Stimulated activated CD8-positive, alpha-beta memory T cell treated with anti-CD3 and anti-CD28 coated beads, Interleukin-4, amount 100 ng/mL, for 48 hours (primary cell): ENCODE measurements at places on chromosomes 7 and 10.
A peak's percentile ranks its signal among the peaks of the same experiment; 100 is the strongest.

DNA sequence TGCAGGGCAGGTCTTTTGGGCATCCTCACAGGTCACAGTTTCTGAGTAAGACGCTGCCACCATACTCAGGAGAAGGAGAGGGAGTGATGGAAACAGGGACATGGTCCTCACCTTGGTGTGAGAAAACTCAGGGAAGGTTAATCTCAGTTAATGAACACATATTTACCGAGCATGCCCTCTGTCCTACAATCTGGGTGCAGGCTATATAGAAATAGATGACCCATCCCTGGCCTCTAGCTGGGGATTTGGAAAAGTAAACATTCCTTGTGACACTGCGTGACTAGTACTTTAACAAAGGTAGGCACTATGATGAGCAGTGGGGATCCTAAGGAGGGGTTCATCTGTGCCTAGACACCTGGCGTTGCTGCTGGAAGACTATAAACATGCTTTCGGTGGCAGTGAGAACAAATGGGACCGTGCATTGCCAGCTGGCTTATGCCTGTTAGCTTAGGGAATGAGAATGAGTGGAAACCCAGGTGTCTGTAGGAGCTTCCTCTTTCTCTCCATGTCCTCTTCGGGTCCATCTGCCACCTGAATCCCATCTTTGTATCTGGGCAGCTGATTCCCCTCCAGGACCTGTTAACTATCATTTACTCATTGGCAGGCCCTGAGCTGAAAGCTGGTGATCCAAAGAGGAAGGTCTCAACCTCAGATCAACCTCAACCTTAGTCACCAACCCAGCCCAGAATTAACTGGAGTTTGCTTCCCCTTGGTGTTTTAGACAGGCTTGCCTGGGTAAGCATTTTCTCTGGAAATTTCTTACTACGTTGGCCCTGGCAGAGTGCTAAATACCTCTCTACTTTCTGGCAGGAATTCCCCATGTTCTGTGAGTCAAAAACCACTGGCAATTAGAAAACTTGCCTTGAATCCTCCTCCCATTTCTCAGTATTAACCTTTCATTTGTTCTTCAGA is 794 bp downstream of the MBL2 start:
- no peak for DNase-seq

- DNase-seq: no peak
Observed at GRCh38 chr10:17891435-17891834, 60.3 kb upstream of the SLC39A12 start.

- DNase-seq: no peak
Observed at GRCh38 chr7:84848219-84848973, 338.5 kb downstream of the SEMA3D start.

- DNase-seq: peak; percentile 95
Observed at GRCh38 chr10:45672181-45673073, at the start of gene ZFAND4. Gene ZFAND4 (minus strand): TSS chr10:45672772. CDS start chr10:45663725, 9,047 bp downstream.

DNA sequence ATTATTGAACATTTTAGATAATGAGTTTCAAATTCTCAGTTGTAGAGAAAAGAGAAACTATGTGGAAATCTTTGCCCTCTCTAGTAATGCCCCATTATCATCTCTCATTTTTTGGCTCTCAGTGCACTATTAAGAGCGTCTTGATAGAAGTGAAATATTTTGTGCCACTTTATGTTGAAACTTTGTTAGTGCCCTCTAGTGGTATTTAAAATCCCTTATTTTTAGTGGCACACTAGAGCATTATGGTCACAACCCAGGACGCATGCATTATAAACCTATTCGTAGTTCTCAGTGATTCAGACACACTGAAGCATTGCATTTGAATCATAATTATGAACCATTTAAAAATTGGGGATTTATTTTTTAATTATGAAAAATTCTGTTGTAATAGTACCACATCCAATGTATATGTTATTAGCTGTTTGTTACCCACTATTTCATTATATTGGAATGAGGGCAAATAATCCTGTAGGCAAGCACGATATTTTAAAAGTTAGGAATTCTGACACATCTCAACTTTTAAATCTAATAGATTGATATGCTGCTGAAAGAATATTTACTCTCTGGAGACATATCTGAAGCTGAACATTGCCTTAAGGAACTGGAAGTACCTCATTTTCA is 21.9 kb downstream of the PDCD4 start:
- DNase-seq: no peak

- DNase-seq: no peak
Observed at GRCh38 chr10:123682477-123682876, 16.3 kb downstream of the GPR26 start.

DNA sequence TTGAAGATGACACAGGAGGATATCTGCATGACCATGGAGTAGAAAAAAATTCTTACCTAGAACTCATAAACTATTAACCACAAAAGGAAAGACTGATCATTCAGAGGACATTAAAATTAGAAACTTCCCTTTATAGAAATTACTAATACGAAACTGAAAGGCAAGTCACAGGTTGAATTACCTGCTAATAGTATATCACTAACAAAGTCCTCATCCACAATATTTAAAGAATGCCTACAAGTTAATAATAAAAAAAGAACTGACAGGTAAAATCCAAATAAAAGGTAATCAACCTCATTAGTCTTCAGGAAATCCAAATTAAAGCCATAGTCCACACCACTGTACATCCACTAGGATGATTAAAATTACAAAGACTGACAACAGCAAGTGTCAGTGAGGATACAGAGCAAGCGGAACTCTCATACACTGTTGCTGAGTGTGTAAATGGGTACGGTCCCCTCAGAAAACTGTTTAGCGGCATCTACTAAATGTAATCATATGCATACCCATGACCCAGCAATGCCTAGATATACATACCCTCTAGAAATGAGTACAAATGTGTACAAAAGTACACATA is 71.2 kb downstream of the ARHGAP21 start:
- DNase-seq: no peak

GRCh38 chr7:102201576-102201975 is 85.1 kb upstream of the SH2B2 start:
- no peak for DNase-seq

GRCh38 chr10:31522820-31523219 is 203.8 kb downstream of the ZEB1 start:
- no peak for DNase-seq

GRCh38 chr7:22173685-22174573 is 183.0 kb downstream of the RAPGEF5 start:
- peak; percentile 34 for DNase-seq

DNA sequence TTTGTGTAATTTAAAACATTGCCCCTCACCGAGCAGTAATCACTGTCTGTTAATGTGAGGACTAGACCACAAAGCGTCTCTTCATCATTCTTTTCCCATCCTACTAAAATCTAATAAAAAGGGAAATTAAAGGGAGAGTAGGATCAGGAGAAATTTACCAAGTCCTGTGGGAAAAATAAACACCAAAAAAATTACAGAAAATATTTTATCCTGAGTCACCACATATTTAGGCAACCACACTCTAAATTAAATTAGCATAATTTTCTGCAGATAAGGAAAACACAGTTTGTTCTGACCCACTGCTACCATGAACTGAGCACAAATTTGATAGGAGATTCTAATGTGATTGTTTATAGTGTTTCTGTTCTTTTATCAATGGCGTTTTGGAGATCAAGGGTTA is 49.3 kb downstream of the CCDC6 start:
- DNase-seq: no peak

GRCh38 chr7:144747936-144748335 is 87.9 kb downstream of the TPK1 start:
- no peak for DNase-seq

DNA sequence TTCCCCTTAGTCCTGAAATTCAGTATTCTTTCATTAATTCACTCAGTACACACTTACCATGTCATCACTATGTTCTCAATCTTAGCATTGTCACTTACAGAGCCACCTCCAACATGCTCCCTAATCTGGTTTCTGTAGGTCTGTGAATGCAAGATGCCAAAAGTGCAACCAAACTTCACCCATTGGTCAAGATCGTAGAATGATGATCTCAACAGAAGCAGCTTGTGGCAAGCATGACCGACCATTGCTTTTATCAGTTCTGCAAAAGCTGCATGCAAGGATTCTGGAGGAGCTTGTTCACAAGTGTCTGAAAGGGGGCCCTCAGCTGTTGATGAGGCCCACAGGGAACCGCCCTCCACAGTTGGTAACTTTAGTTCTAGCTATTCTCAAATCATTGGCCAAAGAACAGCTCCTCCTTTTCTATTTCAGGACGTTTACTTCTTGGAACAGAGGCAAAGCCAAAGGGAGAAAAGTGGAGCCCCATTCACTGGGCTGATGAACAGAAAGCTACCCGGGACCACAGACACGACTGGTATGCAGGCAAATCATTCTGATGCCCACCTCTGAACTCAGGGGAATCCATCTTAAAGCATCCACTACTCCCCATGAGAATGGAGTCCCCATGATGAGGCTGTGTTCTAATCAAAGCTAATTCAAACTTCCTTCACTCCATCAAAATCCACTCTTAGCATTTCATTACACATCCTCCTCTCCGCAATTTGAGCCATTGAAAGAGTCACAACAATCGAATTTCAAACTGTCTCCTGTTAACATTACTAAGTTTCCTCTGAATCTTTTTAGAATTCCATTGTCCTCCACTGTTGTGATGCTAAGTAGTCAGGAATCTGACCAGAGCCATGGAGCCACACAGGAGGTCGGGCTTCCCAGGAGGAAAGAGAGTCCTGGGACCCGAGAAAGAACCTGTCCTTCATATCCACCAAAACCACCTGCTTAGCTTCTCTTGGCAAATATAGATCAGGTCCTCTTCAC is 13.9 kb downstream of the GRB10 start:
- DNase-seq: no peak

DNA sequence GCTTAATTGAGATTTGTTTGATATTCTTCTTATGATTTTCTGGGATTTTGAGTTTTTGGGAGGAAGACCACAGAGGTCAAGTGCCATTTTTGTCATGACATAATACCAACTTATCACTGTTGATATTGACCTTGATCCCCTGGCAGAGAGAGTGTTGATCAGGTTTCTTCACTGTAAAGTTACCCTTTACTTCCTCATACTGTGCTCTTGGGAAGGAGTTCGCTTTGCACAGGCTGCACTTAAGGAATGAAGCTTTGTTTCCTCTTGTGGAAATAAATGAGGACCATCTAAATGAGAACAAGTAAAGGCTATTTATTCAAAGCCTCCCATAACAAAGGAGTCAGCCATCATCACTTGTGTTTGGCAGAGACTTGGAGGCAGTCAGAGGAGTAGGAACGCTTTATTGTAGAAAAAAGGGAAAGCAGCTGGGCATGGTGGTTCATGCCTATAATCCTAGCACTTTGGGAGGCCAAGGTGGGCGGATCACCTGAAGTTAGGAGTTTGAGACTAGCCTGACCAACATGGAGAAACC is 16.1 kb downstream of the ST7 start:
- DNase-seq: no peak

GRCh38 chr10:124078714-124079113 is 14.7 kb downstream of the CHST15 start:
- no peak for DNase-seq

GRCh38 chr10:110568055-110568735 is 700 bp downstream of the SMC3 start:
- DNase-seq: peak; percentile 72

DNA sequence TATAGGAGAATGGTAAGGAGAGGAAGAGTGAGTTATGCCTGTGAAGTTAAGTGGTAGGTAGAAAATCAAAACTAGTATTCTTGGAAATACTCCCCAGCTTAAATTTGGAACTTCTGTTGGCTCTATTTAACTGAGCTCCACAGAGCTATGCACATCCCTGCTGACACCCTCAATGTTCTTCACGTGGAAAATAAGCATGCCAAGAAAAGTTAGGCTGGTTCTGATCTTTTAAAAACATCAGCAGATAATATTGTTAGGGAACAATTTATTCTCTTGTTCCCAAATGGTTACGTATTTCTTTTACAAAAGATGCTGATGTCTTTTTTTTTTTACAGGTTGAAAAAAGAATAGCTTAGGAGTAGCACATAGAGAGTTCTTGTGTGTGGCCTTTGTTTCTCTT is 111.3 kb downstream of the MKLN1 start:
- no peak for DNase-seq

- DNase-seq: no peak
Observed at GRCh38 chr10:70858759-70859158, 29.6 kb downstream of the PCBD1 start.

DNA sequence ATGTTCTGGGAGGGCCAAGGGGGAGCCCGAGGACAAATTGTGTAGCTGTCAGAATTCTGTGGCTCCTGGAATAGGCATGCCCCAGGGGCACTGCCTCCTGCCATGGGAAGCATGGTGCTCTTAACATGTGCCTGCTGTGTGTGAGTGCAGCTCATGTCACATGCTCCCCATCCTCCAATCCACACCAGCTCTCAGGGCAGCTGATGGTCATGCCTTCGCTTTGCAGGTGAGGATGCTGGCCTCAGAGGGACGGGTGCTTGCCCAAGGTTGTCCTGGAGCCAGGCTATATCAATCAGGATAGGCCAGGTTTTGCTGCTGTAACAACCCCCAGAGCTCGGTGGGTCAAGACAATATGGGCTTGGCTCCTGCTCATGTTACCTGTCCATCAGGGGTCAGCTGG is 303.4 kb downstream of the RPS24 start:
- DNase-seq: peak; percentile 12

DNA sequence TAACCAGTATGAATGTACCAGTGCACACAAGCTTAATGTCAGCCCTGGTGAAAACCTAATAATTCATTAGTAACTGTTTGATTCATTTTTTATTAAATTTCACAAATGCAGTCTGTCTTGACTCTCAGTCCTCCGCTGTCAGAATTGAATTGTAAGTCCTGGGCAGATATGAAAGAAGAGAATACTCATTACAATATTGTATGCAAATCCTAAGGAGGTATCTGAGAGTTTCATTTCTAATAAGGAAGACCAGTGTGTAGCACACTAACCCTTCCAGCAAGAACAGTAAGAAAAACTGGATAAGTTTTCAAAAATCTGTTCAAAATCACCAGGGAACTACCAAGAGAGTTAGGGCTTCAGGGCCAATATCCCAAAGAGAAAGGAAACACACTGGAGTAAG is 652.1 kb downstream of the SUGCT start:
- no peak for DNase-seq

DNA sequence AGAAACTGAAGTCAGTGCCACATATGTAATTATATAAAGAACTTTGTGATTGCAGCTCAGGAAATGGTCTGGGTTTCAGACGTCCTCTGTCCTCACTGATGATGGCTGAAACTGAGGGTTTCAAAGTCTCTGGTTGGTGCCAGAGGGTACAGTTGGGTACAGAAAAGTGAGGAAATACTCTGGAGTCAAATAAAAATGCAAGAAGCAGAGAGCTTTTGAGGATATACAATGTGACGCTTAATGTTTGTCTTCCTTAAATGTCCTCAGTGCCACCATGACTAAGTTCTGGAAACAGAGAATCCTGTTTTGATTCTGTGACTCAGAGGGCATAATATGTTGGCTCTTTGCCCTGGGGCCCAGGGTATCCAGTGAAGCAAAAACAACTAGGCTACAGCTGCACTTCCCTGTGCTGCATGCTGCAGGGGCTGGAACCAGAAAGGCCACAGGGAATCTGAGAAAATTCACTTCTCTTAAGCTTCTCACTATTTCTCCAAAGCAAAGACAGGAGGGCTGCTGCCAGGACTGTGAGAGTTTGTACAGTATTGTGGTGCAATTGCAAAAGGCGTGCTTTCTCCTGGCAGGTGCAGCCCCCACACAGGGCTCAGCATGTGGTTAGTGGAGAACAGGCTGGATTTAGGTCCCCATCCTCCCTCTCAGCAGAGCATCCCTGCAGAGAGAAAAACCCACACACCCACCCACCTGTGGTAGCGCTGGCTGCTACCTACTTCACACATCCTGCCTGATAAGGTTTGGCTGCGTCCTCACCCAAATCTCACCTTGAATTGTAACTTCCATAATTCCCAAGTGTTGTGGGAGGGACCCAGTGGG is 169.5 kb upstream of the SVIL start:
- peak; percentile 27 for DNase-seq
